ENCODE measurements at places on chromosomes 6 and 20.

DNA sequence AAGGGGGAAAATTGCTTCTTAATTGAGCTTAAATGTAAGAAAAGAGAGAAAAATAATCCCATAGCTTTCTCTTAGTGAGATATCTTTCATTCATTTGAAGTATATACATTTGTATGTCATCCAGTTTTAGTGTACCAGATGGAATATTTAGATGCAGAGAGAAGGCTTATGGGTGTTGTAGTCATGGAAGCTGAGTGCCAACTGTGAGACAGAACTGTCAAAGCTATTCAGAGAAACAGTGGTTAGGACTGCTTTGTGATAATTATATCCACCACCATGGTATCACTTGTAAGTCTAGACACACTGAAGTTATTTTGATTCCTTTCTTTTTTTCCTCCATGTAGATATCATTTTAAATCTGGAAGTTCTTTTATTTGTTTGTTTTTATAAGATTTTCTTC, 524.3 kb upstream of the EPHA7 start:
- DNase-seq: no peak

GRCh38 chr6:56757588-56757984, 114.9 kb upstream of the DST start:
- DNase-seq: no peak

GRCh38 chr6:10399451-10399850, 15.4 kb downstream of the TFAP2A start:
- no peak for DNase-seq

DNA sequence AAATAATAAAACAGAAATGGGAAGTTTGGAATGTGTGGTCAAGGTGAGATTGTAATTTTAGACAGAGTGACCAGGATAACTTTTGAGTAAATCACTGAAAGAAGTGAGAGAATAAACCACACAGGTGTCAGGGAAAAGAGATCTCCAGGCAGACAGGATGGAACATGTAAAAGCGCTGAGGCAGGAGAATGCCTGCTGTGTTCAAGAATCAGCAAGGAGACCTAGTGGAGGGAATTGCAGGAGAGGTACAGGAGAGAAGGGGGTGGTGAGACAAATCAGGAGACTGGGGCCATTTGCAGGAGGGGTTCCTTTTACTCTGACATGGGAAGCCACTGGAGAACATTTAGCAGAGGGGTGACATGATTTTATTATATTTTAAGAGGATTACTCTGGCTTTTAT, 456.7 kb downstream of the NKAIN2 start:
- no peak for DNase-seq

DNA sequence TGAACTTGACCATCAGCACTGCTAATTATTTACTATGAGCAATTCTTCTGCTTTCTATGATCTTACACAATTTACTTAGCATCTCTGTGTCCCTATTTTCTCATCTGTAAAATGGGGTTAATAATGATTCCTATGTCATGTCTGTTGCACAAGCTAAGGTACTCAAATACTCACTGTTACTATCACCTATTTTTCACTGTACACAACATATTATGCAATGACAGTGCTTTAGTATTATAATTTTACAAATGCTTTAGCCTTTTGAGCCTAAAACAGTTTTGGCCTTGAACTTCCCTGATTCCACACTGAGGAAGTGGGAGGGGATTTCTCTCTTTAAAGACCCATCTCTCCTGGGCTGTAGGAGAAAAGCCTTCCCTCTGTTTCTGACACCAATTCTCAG, 36.9 kb upstream of the THEMIS start:
- no peak for DNase-seq

DNA sequence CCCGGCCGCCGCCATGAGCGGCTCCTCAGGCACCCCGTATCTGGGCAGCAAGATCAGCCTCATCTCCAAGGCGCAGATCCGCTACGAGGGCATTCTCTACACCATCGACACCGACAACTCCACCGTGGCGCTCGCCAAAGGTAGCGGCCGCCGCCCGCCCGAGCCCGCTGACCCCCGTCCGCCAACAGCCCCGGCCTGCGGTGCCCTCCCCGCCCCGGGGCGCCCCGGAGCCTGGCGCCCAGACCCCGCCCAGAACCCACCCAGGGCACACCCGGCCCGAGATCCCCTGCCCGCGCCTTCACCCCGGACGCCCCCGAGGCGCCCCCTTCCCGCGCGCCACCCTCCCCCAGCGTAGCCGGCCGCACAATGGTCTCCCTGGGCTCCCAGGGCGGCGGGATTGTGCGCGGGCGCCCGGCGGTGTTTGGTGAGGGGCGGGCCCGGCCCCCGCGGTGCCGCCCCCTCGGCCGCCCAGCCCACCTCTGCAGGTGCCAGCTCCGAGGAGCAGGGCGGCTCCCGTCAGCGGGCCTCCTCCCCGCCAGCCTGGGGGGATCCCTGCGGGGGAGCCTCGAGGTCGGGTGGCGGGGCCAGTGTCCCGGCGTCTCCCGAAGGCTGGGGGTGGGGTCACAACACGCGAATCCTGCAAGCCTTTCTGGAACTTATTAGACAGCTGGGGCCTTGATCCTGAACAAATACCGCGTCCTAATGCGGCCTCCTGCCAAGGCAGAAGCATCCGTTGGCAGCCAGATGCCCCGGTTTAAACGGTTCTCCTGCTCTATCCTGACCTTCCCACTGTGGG, 577 bp downstream of the LSM14B start:
- DNase-seq: peak; percentile 34

DNA sequence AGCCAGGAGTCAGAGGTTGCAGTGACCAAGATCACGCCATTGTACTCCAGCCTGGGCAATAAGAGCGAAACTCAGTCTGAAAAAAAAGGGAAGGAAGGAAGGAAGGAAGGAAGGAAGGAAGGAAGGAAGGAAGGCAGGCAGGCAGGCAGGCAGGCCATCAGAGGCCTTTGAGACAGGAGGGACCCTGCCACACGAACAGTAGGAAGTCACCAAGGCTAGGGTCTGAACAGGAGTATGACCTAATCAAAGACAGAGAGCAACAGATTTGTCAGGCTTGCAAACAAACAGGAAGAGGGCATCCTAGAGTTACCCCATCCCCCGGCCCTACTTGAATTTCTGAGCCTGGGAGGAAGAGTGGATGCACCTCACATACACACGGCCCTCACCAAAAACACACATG, 67.1 kb downstream of the FGD2 start:
- DNase-seq: no peak

- no peak for DNase-seq
Observed at GRCh38 chr20:46746956-46747526, 37.6 kb downstream of the SLC2A10 start.

DNA sequence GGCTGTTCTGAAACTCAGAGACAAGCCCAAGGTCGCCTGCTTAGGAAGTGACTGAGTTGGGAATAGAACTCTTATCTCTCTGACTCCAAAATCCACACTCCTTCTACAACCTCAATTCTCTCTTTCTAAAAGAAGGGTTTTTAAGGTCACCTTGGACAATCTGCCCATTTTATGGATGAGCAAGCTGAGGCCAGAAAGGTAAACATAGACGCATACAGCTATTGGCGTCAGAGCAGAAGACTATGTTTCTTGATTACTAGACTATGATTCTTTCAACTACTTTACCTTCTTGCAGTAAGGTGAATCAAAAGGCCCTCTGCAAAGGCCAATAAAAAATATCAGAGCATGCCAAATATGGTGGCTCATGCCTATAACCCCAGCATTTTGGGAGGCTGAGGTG, 276.6 kb downstream of the CLIC5 start:
- DNase-seq: no peak

- peak; percentile 87 for DNase-seq
Observed at GRCh38 chr20:63520504-63520933, at the start of gene PPDPF. Gene PPDPF (plus strand): TSS chr20:63520765. CDS start chr20:63521309, 544 bp downstream.

DNA sequence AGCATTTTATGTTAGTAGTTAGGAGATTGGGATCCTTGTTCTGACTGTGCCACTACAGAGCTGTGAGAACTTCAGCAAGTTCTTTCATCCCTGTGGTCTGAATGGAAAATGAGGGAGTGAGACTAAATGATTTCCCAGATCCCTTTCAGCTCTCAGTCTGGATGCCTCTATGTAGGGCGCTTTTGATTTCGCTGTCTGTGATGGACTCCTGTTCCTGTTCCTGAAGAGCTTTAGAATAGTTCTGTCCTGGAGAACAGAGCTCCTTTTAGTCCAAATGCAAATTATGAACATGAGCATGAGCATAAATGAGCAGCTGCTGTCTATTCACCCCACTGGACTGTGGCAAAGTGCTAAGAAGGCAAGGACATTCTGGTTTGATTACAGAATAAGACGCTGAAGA, 61.4 kb upstream of the NT5E start:
- no peak for DNase-seq

GRCh38 chr6:57072108-57072507, 17.9 kb upstream of the ZNF451 start:
- no peak for DNase-seq

- no peak for DNase-seq
Observed at GRCh38 chr6:134315974-134316441, 1.9 kb downstream of the SGK1 start.

GRCh38 chr6:215335-216034, 76.8 kb upstream of the DUSP22 start:
- peak; percentile 62 for DNase-seq

GRCh38 chr20:13549451-13549850, 89.3 kb downstream of the TASP1 start:
- DNase-seq: no peak

- DNase-seq: no peak
Observed at GRCh38 chr6:89506716-89507617, 74.0 kb downstream of the ANKRD6 start.

DNA sequence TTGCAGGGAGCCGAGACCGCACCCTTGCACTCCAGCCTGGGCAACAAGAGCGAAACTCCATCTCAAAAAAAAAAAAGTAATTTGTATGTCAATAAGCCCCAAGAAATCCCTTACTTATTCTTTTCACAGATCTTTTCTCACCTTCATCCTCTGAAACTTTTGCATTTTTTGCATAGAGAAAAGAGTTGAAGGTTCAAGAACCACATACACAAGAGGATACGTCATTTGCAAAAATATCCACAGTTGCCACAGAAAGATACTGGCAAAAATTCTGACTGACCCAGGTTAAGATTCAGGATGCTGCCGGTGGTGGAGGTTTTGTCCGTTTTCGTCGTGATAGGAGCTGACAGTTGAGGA, 94.5 kb downstream of the ZMYND8 start:
- DNase-seq: no peak

DNA sequence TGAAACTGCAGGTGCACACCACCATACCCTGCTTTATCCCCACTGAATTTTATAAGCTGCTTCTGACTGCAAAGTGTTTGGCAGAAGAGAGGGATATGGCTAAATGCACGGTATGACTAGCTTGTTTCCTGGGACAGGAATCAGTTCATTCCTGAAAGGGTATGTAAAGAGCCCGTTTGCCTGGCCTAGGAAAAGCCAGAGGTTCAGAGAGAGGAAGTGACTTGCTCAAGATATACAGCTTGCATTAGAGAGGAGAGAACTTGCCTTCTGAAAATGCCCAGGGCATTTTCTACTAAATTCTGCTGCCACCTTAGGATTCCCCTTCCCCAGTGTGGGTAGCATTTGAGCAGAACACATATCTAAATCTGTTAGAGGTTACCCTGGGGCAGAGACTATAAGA, 683 bp upstream of the GCNT2 start:
- DNase-seq: no peak

DNA sequence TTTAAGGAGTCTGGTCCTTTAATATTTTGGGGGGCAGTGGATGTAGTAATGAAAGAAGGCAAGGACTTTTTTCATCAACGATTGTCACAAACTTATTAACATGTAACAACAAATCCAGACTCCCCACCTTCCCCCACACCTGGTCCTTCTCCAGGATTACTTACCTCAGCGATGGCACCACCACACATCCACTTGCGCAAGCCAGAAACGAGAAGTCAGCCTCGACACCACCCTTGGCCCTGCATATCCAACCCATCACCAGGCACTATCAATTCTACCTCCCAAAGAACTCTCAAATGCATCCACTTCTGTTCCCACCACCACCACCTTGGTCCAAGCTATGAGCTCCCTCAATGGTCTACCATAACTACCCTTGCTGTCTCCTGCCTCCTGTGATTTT, 6.6 kb downstream of the EZR start:
- no peak for DNase-seq

GRCh38 chr6:21437581-21437980, 156.0 kb upstream of the SOX4 start:
- no peak for DNase-seq

GRCh38 chr6:56525974-56526789, 116.5 kb downstream of the DST start:
- DNase-seq: no peak

DNA sequence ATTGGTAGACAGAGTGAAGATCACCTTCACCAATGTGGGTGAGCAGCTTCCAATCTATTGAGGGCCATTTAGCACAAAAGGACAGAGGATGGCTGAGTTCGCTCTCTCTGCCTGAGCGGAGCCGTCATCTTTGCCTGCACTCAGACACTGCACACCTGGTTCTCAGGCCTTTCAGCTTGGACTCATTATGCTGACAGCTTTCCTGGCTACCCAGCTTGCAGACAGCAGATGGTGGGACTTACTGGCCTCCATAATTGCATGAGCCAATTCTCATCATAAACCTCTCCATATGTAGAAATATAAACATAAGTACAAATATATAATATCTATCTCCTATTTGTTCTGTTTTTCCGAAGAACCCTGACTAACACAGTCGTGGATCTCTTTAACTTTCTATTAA, 13.7 kb downstream of the TBXT start:
- DNase-seq: no peak

GRCh38 chr6:24744911-24745310, 26.0 kb upstream of the C6orf62 start:
- no peak for DNase-seq

GRCh38 chr20:59365611-59366285, 65.3 kb downstream of the EDN3 start:
- no peak for DNase-seq

DNA sequence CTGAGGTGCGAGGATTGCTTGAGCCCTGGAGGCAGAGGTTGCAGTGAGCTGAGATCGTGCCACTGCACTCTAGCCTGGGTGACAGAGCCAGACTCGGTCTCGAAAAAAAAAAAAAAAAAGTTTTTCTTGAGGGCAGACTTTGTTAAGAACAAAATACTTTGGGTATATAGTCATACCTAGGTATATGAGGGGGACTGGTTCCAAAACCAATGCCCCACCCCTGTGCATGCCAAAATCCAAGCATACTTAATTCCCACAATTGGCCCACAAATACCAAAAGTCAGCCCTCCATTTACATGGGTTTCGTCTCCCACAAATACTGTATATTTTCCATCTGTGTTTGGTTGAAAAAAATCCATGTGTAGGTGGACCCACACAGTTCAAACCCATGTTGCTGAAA, 119.9 kb downstream of the INSM1 start:
- DNase-seq: no peak

DNA sequence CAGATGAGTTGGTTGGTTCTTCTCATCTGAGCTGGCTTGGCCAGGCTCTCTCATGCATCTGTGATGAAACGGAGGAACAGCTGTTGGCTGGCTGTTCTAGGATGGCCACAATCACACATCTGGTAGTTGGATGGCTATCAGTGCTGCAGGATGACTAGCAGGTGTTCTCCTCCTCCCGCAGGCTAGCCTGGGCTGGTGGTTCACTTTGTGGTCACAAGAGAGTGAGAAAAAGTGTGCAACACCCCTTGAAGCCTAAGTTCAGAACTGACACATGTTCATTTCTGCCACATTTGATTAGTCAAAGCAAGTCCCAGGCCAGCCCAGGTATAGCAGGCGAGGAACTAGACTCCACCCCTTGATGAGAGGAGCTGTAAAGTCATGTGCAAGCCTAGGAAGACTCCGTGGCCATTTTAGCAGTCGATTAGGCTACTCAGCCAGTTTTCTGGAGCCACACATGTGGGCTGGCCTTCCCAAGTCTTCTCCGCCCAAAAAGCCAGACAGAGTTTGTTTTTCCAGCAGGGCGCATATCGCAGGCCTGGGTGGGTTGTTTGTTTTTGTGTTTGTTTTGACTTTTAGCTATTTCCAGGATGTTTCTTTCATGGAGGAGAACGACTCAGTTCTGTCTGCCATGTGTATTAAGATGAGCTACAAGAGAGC, 120.8 kb downstream of the ISM1 start:
- no peak for DNase-seq
